ENCODE measurements at places on chromosomes 13 and 19.

- DNase-seq = no peak
These were observed 10.9 kb downstream of the PRAM1 start for GRCh38 chr19:8491574-8491973.

- no peak for DNase-seq
These were observed at the start of gene ARHGAP35 for GRCh38 chr19:46860846-46861690. Gene ARHGAP35 (plus strand): TSS chr19:46860997. CDS start chr19:46918676, 57,679 bp downstream.

GRCh38 chr19:35216833-35217648 is 11.5 kb downstream of the FAM187B start:
- peak; percentile 20 for DNase-seq

DNA sequence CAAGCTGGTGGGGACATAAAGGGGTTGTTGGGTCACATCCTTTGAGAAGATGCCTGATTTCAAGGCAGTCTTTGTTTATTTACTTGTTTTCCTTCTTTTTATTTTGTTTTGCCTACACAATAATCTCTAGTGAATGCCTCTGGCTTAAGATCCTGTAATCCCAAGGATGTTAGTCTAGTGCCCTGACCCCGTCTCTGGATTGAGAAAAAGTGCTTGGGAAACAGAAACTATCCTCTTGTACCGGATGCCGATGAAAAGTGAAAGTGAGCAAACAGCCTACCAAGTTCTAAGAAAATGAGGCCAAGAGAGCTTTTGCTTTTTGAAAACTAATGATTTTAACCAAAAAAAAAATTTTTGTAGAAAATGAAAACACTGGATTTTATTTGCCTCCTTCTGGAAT is 42.1 kb upstream of the C1QTNF9 start:
- DNase-seq = no peak

- no peak for DNase-seq
These were observed 82.8 kb downstream of the SIPA1L3 start for GRCh38 chr19:37989855-37990254.

GRCh38 chr19:53958823-53959757 is 3.6 kb upstream of the CACNG8 start:
- DNase-seq = no peak

DNA sequence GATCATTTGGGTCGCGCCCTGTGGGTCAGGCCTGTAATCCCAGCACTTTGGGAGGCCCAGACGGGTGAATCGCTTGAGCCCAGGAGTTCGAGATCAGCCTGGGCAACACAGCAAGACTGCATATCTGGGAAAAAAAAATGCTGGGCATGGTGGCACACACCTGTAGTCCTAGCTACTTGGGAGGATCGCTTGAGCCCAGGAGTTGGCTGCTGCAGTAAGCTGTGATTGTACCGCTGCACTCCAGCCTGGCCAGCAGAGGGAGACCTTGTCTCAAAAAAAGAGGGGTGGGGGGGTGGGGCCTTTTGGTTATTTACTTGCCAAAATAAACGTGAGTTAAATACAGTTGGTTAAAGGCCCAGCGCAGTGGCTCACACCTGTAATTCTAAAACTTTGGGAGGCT is 9.8 kb upstream of the ZNF544 start:
- DNase-seq = no peak

GRCh38 chr13:113553511-113554332 is 30.8 kb upstream of the TFDP1 start:
- no peak for DNase-seq

DNA sequence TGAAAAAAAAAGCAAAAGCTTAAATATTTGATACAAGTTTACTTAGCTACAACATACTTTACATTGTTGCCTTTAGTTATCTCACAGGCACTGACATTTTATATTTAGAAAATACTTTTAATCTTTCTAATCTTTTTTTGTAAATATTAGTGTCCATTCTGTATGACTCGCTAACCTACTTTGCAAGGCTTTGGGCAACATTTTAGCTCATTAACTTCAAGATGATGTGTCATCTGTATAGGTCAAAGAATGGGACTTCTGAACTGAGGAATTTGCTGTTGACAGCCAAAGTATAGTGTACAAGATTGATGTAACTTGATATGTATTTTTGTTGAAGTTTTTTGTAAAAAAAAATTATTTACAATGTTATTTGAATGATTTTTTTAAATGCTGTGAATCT is 2.7 kb upstream of the C1QTNF9 start:
- DNase-seq = no peak

DNA sequence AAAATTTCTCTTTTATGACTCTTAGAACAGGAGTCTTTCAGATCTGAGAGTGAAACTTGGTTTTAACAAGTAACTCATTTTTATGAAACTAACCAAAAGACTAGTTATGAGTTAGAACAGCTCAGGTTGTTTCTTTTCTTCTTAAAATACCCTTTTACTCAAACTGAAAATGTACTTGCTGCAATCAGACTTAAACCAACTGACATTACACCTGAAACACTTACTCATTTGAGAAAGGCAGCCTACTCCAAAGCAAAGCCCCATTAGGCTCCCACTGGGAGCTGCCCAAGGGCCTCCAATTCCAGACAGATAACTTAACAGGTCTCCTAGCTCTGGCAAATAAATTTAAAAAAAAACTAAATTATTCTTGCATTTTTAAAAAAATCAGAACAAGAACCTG is 3.6 kb downstream of the FOXO1 start:
- DNase-seq = no peak

- no peak for DNase-seq
These were observed 7.0 kb downstream of the ARMC6 start for GRCh38 chr19:19040417-19040816.

GRCh38 chr19:623974-624373 is 9.4 kb downstream of the POLRMT start:
- DNase-seq = no peak

- no peak for DNase-seq
These were observed 3.8 kb downstream of the ARL11 start for GRCh38 chr13:49632156-49632555.

- DNase-seq = no peak
These were observed 4.4 kb upstream of the TBXA2R start for GRCh38 chr19:3610745-3611717.
